ENCODE measurements at places on chromosomes 3 and 15.

- no peak for DNase-seq
Observed at GRCh38 chr3:154904328-154904727, 175.8 kb upstream of the MME start.

DNA sequence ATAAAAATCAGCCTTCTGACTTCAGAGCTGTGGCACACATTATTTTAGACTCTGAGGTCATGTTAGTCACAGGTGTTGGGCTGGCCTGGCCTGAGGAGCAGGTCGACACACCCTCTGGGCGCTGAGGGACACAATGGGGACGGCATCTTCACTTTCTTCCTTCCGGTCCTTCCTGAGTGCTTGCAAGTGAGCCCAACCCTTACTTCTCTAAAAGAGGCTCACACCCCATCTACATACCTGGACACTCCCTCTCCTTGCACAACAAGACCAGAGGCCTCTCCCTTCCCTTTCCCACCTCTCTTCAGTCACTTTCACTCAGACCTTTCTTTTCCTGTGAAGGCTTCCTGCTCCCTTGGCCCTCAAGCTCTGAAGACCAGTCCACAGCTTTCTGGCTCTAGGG, 85.4 kb downstream of the XXYLT1 start:
- no peak for DNase-seq

DNA sequence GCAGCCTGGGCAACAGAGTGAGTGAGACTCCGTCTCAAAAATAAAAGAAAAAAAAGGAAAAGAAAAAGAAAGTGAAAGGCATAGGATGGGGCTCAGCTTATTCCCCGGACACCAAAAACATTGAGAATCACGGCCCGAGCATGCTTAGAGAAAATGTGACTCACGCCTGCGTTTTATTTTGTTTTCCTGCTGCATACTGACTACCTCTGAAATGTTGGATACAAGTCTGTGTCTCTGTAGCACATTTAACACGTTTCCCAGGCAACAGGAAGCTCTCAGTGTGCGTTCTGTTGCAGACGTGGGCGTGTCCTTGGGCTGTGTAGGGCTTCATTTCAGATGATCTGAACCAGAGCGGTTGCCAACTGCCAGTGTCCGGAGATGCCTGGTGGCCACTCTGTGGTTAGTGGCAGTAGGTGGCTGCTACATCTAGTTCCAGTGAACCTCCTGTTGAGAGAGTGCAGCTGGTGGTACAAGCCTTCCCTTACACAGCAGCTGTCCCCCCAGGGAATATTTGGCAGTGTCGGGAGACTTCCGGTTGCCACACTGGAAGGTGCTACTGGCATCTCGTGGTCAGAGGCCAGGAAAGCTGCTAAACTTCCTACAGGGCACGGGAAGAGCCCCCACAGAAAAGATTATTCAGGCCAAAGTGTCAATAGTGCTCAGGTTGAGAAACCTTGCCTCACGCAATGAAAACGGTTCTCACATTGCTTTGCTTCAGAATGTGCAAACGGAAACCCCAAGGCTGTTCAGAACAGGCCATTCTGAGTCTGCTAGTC, 3.0 kb downstream of the SLC51A start:
- DNase-seq = peak; percentile 90

GRCh38 chr3:81872566-81872965, 111.1 kb upstream of the GBE1 start:
- no peak for DNase-seq

DNA sequence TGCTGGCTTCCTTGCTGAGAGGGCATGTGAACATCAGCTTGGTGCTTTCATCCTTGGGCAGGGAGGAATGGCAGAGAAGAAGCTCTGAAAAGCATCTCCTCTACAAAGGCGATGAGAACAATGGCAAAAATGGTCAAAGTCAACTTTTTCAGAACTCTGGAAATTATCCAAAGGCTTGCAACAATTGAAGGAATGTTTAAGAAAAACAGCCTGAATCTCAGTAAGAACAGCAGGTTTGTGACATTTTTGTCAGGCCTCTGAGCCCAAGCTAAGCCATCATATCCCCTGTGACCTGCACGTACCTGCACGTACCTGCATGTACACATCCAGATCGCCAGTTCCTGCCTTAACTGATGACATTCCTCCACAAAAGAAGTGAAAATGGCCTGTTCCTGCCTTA, 51.8 kb downstream of the ONECUT1 start:
- no peak for DNase-seq

DNA sequence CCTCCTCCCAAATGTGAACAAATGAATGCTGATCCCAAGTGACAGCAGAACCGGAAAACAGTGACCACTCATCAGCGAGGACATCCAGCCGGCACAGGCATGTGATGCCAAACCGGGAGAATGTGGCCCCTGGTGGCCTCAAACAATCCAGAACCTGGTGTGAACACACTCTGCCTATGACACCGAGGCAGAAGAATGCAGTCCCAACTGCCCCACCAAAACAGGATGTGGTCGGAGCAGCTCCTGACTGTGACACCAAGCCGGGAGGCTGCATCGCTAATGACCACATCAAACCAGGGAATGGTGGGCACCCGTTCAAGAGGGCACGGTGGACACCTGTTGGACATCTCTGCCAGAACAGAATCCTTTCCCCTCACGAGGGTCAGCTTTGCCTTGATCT, 15.4 kb downstream of the SCN5A start:
- DNase-seq = peak; percentile 47

DNA sequence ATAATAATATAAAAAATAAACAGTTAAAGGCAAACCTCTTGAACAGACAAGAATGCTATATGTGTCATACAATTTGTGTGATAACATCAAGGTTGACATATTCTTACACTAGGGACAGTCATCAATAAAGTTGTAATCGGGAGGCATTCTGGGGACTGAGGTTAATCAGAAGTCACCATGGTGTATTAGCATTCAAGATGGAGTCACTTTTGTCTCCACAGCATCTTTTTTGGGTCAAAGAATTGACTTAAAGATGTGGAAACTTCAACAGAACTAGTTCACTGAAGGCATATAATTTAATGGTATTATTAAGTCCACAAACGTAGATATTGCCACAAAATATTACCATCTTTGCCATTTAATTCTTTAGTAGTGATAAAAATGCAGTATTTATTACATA, 625.6 kb upstream of the NAALADL2 start:
- DNase-seq = no peak

GRCh38 chr15:63999177-63999576, 47.1 kb downstream of the DAPK2 start:
- DNase-seq = peak; percentile 37

DNA sequence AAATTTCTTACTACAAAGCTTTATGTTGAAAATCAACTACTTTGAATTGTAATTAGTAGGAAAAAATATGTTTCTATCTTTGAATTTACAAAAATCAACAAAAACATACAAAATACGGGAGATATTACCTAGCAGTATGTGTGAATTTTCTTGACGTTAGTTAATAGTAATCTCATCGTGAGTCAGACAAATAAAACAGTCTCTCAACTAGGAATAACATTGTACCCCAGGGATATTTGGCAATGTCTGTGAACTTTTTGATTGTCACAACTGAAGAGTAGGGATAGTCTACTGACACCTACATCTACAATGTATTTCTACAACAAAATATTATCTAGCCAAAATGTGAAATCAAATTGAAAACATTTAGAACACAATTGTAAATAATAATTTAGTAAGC, 250.3 kb downstream of the POLQ start:
- no peak for DNase-seq

- DNase-seq = no peak
Observed at GRCh38 chr3:43923104-43923882, 232.6 kb downstream of the ABHD5 start.

- DNase-seq = no peak
Observed at GRCh38 chr15:57502116-57502515, 89.6 kb upstream of the MYZAP start.

DNA sequence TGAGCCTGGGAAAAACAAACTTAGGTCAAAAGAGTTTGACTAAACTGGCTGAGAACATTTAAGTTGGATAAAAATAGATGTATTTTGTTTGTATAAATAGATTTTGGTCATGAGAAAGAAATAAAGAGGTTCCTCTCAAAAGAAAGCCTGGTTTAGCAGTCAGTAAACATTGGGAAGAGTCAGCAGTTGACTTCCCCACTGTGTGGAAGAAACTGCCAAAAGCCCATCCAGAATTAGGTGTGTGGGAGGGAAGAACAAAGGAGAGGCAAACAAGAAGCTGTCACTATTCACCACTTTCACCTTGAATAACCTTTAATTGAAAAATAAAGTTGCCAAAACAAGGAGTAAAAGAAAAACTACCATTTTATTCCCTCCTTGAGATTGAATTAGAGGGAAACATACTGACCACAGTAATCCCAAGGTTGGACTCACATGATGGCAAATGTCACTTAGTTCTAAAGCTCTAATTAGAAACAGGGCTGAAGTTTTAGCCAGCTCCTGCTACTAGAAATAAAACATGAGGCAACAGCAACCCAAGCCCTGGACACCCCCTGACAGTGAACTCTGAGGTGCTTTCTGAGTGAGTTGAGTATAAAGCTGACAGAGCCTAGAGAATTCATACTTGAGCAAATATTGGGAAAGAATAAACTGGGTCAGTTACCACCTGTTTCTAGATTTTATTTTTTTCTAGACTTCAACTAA, 139.3 kb downstream of the SERPINI1 start:
- no peak for DNase-seq

- DNase-seq = no peak
Observed at GRCh38 chr3:190554197-190554596, 40.3 kb downstream of the IL1RAP start.

DNA sequence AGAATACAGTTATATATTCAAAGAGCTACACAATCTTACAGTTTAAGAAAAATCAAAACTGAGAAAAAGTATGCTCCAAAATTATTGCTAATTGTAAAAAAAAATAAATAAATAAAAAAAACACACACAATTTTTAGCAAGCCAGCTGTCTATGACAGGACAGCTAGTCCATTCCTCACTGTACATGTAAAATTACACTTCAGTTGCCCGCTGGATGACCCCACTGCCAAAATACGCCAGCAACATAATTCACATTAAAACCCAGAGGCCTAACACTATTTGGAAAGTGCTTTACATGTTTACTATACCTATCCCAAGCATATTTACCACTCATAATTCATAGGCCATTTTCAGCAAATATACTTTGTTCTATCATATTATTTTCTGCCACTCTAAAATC, 5.8 kb downstream of the MYO9A start:
- no peak for DNase-seq

GRCh38 chr3:195021692-195022091, 249.3 kb downstream of the XXYLT1 start:
- no peak for DNase-seq

Measured in AG08395 (cell line).